Activated CD4-positive, CD25-positive, alpha-beta regulatory T cell treated with anti-CD3 and anti-CD28 coated beads, Interleukin-2, amount 50 U/mL, for 72 hours (primary cell): ENCODE measurements at places on chromosomes 5 and 9.

DNA sequence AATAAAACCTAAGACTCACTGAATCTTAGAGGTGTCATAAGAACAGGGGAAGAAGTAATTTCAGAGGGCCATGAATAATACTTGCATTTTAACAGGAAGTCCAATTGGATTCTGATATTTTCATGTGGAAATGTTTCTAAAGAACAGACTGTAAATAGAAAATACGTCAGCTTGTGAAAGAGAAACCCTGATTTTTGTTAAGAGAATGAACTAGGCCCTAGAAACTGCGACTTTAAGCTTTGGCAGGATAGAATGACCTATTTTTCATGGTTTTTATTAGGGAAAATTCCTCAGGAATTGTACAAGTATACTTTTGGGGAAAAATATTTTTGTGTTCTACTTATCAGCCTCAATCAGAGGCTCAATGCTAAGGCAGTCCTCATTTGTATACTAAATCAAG lies 215.5 kb upstream of the ACTBL2 start:
- no peak for DNase-seq

GRCh38 chr9:79687131-79687447 lies 115.3 kb downstream of the TLE4 start:
- no peak for DNase-seq

- DNase-seq: no peak
These were observed 1380.1 kb upstream of the NUDT12 start for GRCh38 chr5:104942735-104943134.

GRCh38 chr9:129889941-129890717 lies 54.9 kb downstream of the USP20 start:
- DNase-seq: peak; percentile 57

- DNase-seq: peak; percentile 95
These were observed at the start of the genes PRELID1 and RAB24 for GRCh38 chr5:177303121-177303924. Gene PRELID1, plus strand, starts transcription at chr5:177303799. Its CDS starts 187 bp downstream, at chr5:177303986. Gene RAB24, minus strand, starts transcription at chr5:177303719. Its CDS starts 431 bp downstream, at chr5:177303288.

DNA sequence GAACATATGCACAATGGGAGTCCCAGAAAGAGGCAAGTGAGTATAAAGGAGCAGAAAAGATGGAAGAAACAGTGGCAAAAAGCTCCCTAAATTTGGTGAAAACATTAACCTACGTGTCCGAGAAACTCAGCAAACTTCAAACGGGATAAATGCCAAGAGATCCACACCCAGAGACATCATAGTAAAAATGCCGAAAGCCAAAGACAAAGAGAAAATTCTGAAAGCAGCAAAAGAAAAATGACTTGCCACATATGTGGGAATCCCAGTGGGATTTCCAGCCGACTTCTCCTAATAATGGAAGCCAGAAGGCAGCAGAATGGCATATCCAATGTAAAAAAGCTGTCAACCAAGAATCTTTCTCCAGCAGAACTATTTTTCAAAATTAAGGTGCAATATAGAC lies 101.2 kb downstream of the ADAMTS2 start:
- no peak for DNase-seq
